B cell (primary cell): ENCODE measurements at places on chromosomes 6 and 20. TPM values are rescaled to one million over a fixed set of nuclear protein-coding genes. Genes with fewer than 3 reads are reported as not detected.

- DNase-seq = peak; percentile 22
These were observed 215.1 kb downstream of the ERMARD start for GRCh38 chr6:169966312-169967181.

GRCh38 chr6:169824848-169825557 is 73.6 kb downstream of the ERMARD start:
- DNase-seq = no peak

- no peak for DNase-seq
These were observed 83.1 kb upstream of the SLC24A3 start for GRCh38 chr20:19129306-19129705.

GRCh38 chr6:68760941-68761676 is 126.0 kb downstream of the ADGRB3 start:
- DNase-seq = no peak

- peak; percentile 42 for DNase-seq
These were observed 185.6 kb downstream of the KIF16B start for GRCh38 chr20:16387666-16388065.

DNA sequence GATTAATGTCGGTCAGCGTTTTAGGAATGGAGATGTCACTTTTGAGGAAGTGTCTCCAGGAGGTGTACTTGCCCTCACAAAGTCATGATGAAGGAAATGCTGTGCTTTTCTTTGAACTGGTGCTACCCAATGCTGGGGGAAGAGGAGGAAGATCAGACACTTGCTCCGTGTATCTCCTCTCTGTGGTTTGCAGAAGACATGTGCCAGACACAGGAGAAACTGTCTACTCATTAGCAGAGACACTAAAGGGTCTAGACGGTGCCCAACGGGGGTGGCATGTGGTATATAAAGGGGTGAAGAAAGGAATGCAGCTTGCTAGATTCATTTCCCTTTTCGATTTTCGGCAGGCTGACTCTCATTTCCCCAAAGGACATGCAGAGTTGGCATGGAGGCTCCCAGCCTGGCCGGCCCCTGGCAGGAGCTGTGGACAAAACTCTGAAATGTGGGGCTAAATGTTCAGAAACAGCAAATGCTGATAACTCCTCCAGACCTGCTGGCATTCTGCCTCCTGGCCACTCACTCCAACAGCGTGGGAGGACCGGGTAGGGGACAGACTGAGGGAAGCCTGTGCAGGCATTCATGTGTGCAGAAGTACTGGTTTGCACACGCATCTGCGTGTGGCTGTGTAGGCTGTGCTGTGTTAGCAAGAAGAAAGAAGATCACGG is 59.6 kb upstream of the QKI start:
- peak; percentile 51 for DNase-seq

GRCh38 chr20:48041078-48041780 is 255.9 kb upstream of the SULF2 start:
- no peak for DNase-seq

DNA sequence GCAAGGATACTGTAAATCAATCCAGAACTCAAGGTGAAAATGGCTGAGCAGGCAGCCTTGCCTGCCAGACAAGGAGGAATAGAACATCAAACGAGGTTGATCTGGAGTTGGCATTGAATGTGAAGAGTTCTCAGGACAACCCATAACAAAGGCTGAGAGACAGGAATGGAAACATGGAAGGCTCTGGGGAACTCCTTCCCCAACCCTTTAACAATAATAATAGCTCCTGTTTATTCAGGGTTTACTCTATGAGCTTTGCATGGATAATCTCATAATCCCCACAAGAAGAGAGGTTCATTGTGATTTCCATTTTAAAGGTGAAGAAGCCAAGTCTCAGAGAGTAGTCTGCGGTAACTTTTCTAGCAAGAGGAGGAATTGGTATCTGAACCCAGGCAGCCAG is 151.7 kb downstream of the SOD2 start:
- no peak for DNase-seq

GRCh38 chr20:19211661-19212468 is 577 bp upstream of the SLC24A3 start:
- DNase-seq = no peak

- DNase-seq = no peak
These were observed 102.2 kb upstream of the RALGAPA2 start for GRCh38 chr20:20814685-20815084.

GRCh38 chr6:90859612-90860011 is 272.7 kb upstream of the MAP3K7 start:
- DNase-seq = no peak

GRCh38 chr6:167984876-167985604 is 12.4 kb upstream of the KIF25 start:
- no peak for DNase-seq

GRCh38 chr6:142651384-142651783 is 293.6 kb downstream of the HIVEP2 start:
- no peak for DNase-seq

GRCh38 chr20:61936701-61937131 is 129.0 kb downstream of the TAF4 start:
- no peak for DNase-seq

DNA sequence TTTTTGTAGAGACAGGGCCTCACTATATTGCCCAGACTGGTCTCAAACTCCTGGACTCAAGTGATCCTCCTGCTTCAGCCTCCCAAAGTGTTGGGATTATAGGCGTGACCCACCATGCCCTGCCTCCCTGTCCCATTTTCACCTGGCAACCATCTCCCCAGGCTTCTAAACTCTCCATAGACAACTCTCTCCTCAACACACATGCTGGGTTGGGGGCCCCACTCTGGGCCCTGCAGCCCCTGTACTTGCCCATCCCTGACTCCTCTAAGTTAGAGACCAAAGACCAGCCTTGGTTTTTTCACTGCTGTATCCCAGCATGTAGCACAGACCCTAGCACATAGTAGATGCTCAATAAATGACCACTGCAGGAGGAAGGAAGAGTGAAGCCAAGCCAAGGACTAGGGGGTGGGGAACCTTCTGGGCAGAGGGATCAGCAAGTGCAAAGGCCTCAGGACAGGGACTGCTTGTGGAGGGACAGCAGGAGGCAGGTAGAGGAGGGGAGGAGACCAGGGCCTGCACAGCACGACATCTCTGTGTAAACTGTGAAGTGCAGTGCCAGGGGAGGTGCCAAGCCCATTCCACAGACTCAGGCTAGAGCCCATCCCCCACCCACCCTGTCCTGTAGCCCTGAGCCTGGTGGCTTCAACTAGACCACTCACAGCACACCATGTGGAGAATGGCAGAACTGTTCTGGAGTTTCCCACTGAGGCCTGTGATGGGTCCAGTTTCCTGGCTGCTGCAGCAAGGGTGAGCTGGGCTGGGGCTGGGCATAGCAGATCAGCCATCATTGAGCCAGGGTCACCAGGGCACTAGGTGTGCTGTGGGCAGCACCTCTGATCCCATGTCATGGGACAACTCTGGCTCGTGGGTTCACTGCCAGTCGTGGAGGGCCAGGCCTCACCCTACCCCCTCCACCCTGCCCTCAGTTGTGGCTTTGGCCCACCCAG is 3.4 kb upstream of the SRC start:
- DNase-seq = no peak

GRCh38 chr6:130215526-130215925 is 7.2 kb downstream of the SAMD3 start:
- DNase-seq = no peak

GRCh38 chr6:18412068-18412467 is 24.9 kb downstream of the RNF144B start:
- peak; percentile 48 for DNase-seq

Gene PLEKHG1
- total RNA-seq = 450 and 508 TPM in 2 replicates

Gene ENPP4
- 10.0 and 10.1 TPM in 2 replicates for total RNA-seq

Gene PPP1R3G
- total RNA-seq = 0.24 and 0.25 TPM in 2 replicates

Gene OXT
- total RNA-seq = 1.4 and 1.7 TPM in 2 replicates

Gene SLC17A9
- total RNA-seq = 33.0 and 44.6 TPM in 2 replicates

Gene INSM1
- total RNA-seq = not detected in 2 replicates

Gene DAAM2
- not detected in 2 replicates for total RNA-seq

Gene PDYN
- not detected in 2 replicates for total RNA-seq
